ENCODE measurements at places on chromosomes 2 and 18.

- no peak for DNase-seq
Measured at GRCh38 chr18:75264926-75265597, 54.5 kb downstream of the TSHZ1 start.

GRCh38 chr2:125312342-125312741 lies 1287.3 kb downstream of the CNTNAP5 start:
- no peak for DNase-seq

DNA sequence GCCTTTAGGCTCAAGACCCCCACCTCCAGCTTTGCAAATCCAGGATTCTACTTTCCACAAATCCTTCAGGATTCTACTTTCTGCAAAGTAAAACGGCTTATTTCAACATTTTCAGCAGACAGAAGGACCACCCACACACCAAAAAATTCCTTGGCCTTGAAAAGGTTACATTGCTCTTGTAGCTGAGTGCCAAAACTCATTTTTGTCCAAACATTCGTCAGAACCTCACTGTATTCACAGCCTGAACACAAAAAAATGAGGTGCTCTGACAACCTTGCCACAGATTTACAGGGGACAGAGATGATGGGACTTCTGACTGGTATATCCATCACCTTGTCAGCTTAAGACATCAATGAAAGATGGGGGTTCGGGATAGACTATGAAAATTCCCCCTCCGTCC lies 63.0 kb upstream of the COX7A2L start:
- DNase-seq, result no peak

DNA sequence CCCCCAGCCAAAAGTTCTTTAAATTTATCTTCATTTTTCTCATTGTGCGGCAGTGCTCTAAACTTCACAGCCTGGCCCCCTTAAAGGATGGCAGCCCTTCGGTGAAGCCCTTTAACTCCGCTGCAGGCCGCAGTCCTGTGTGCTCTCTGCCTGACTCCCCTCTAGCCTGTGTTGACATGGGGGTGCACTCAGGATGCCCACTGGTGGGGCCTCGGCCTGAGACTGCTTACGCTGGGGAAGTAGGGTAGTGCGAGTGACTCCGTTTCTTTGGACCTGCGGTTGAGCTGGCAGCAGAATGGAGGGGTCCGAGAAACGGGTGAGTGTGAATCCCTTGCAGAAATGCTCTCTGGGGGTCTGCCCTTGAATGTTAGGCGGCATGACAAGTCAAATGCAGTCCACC lies 5.6 kb downstream of the RAB12 start:
- DNase-seq, result no peak

- no peak for DNase-seq
Measured at GRCh38 chr18:59685501-59685900, 11.7 kb downstream of the CCBE1 start.

DNA sequence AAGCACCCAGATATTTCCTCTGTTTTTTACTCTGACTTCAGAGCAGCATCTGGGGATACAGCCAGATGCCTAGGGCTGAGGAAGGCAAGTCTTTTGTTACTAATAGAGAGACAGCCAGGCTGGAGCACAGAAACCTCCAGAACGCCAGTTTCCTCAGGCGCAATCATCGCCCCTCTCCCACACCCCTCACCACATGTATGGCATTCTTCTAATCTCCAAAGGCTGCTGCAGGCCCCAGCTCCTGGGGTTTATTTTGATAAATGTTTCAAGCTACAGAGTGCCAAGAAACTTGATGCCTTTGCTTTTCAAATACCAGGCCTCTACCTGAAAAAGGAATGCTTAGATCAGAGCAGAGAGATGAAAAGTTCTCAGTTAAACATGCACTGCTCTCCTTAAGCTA lies 283.6 kb downstream of the RBM43 start:
- no peak for DNase-seq

GRCh38 chr2:175612280-175612679 lies 389.8 kb downstream of the LNPK start:
- DNase-seq, result no peak

GRCh38 chr2:191959209-191959608 lies 112.3 kb upstream of the CAVIN2 start:
- no peak for DNase-seq

DNA sequence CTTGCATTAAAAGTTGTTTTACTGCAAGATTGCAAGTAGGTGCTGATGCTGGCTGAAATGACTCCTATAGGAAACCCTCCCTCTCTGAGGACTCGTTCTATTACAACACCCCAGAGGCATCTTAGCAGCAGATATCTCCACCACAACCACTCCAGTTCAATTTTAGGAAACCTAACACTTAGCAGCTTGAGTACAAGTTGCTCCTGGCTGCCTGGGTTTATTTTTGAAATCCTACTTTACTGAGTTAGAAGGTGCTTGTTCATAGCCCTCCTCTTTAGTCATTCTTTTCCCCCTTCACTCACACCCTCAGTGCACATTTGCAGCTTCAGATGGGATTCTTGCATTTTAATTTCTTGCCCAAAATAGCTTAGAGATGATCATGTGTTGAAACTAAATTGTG lies 111.5 kb downstream of the MTCL1 start:
- DNase-seq, result no peak

DNA sequence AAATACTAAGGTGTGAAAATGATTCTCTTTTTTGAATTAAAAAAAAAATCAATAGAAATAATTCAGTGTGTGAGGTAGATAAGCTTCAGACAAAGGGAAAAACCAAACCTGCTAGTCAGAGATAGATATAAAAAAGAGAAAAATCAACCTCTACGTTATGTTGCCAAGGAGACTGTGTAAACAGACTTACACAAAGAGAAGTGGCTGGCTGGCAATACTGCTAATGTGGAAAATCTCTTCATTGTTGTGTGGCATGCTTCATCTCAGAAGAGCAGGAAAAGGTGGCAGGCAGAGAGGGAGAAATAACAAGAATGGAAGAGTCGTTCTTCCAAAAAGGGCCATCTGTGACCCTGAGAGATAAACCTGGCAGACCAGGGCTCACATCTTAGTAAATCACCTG lies 200.8 kb downstream of the SLC8A1 start:
- peak; percentile 91 for DNase-seq

- DNase-seq, result no peak
Measured at GRCh38 chr2:120769787-120770120, 34.1 kb downstream of the GLI2 start.

GRCh38 chr2:170088776-170089175 lies 89.2 kb upstream of the MYO3B start:
- no peak for DNase-seq

- DNase-seq, result peak; percentile 82
Measured at GRCh38 chr2:23381084-23381483, 3.9 kb upstream of the KLHL29 start.

DNA sequence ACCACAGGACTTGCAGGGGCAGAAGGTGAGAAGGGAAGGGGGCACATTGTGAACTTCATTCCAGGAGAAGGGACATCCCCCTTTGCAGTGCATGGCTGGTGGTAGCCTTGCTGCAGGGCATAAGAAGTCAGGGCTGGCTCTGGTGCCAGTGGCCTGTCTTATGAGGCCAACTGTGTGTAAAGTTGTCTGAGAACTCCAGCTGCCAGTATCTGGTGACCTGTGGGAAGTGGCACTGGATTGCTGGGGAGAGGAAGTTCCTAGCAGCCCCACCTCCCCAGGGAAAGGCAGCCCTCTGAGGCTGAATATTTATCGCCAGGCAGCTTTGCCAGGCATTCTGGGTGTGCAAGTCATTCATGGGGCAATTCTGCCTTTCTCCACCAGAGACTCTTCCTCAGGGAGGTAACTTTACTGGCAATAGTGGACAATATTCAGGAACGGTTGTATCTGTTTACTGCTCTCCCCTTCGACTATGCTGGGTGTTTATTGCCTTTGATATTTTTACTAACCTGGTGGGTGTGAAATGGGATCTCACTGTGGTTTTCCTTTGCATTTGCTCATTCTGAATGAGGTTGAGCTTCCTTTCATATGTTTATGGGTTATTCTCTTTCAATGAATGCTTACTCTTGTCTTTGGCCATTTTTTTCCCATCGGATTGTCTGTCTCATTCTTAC lies 12.3 kb downstream of the TRPM8 start:
- DNase-seq, result no peak

GRCh38 chr2:209445485-209445884 lies 21.6 kb downstream of the MAP2 start:
- no peak for DNase-seq

DNA sequence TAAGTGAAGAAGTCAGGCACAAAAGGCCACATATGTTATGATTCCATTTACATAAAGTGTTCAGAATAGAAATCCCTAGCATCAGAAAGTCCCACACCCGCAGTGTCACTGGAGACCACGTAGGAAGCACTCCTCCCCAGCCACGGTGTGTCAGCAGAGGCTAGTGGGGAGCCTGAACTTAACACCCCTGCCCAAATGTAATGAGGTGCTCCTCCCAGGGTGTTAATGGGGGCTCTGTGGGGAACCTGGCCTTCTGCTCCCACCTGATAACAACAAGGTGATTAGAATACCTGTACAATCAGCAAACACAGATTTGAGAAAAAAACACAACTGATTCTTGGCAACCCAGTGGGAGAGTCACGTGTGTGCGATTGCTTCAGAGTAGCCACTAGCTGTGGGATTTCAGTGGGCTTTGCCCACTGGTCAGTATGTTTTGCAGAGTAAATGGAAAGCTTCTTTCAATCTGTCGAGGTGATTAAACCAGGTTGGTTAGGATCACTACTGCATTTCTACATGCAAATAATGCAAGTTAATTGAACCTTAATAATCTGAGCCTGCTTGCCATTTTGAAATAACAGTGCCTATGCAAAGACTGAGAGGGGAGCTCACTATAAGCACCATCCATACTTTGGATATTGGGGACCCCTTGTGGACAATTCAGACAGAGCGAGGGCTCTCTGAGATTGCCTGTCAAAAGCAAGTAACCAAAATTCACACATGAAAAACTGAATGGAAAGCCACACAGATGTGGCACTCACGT lies 20.6 kb upstream of the ATRAID start:
- peak; percentile 86 for DNase-seq

DNA sequence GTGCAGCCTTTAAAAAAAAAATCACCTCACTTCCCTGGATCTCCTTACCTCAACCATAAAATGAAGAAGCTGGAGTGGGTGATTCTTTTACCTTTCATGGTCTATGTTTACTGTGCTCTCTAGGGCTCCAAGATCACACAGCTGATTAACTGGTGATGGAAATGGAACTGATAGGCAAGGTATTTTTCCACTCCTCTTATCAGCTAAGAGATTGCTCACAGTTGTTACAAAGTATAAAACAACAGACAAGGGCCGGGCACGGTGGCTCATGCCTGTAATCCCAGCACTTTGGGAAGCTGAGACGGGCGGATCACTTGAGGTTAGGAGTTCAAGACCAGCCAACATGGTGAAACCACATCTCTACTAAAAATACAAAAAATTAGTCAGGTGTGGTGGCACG lies 14.5 kb downstream of the RPS27A start:
- DNase-seq, result no peak

DNA sequence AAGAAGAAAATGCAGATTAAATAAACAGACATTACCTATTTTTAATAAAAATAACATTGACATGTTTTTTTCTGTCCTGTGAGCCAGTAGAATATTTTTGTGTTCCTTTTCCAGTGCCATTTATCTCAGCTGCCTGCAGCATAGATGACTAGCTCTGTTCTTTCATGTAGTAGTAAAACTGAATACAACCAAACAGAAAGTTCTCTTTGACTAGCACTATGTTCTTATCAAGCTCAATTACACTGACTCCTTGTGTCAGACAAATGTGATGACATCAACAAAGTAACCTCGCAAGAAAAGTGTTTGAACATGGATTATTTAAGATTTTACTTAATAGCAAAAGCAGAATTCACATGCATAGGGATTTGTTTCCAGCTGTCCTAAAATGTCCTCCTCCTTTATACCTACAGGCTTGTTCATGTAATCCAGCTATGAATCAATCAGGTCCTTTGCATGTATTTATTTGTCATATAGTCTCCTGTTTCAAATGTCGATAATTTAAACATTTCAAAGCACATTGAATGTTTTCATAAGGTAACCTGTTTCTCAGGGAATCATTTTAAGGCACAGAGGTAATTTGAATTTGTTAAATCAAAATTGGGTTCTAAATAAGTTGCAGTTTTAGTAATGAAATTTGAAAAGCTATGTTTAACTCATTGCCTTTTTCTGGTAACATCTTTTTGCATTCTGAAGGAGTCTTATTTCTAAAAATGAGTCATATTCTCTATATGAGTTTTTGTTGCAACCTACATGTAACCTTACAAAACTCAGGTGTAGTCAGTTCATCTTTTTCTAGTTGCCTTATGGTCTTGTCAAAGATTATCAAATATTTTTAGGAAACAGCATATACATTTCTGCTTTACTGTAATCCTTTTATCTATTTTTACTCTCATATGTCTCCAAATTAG lies 215.3 kb upstream of the GULP1 start:
- DNase-seq, result no peak

DNA sequence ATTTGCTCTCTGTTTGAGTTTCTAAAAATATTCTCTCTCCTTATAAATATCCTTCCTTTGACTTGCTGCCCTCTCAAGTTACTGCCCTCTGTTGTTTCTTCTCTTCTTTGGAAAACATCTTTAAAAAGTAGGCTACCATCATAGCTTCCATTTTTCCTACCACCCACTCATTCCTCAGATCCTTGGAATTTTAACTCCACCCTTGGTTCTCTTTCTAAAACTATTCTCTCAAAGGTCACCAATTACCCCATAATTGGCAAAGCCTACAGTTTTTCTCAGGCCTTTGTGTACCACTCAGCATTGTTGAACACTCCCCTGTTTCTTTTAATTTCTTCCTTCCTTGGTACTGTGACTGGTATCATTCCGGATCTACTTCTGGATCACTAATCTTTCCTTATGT lies 43.0 kb upstream of the ITGAV start:
- DNase-seq, result no peak
